AG09319 (cell line): ENCODE measurements at places on chromosomes 7 and 10.
A peak's percentile ranks its signal among the peaks of the same experiment; 100 is the strongest.

DNA sequence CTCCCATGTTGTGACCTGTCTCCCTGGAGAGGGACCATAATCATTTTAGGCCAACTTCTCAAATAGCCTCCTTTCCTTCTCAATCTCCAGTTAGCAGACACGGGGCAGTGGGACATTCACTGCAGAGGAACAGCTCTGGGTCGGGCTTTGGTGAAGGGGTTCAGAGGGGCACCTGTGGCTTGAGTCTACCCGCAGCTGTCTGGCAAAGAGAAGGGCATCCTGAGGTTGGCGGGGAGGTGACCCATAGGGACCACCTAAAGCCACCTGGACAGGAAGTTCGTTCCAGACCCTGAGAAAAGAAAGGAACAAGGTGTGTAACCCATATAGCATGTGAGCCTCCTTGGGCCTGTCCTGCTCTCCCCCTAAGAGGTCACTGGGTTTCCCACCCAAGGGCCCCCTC lies 155.0 kb downstream of the OAT start:
- no peak for DNase-seq

DNA sequence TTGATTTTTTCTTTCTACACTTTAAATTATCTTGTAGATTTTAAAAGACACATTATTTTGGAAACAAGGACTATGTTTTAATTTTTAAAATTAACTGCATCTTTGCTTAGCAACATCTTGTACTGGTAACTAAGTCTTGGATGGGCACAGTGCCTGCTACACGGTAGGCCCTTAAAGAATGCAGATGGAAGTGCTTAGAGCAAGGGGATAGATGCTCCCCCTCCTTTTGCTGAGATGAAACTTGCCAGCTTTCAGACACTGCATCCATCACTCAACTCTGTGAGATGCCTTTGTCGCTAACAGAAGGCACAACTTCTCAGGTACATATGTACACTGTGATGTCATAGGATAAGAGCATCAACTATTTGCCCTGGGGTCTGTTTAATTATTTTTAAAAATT lies 103.9 kb downstream of the LRRC18 start:
- DNase-seq, result no peak

DNA sequence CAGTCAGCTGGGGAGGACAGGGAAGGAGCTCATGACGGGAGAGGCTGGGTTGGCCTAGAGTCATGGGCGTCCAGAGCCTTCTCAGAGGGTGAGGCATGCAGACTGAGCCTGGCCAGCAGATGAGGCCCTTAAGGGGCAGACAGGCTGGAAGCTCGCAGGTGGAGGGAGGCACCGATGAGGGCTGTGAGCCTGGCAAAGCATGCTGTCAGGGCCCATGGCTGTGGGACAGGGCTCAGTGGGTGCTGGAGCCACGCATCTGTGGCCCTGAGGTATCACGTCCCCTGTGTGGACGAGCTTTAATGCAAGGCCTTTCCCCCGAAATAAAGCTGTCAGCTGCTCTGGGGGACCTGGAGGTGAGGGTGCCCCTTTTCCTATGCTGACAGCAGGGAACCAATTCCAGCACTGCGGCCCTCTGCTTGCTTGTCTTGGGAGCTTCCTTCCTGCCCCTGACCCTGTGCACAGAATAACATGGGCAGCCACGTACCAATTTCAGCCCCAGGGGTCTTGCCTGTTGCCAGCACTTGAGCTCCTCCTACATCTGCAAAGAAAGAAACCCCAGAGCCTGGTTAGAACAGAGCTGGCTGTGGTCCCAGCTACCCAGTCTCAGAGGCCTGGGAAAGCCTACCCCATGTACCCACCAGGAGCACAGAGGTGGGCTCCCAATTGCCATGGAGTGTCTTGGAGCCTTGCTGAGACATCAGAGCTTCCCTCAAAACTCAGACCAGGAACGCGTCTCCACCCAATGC lies 20.6 kb downstream of the TMEM273 start:
- no peak for DNase-seq

- DNase-seq, result no peak
Observed at GRCh38 chr10:114487815-114488536, 83.7 kb upstream of the AFAP1L2 start.

- no peak for DNase-seq
Observed at GRCh38 chr10:76230921-76231285, 799.5 kb downstream of the LRMDA start.

DNA sequence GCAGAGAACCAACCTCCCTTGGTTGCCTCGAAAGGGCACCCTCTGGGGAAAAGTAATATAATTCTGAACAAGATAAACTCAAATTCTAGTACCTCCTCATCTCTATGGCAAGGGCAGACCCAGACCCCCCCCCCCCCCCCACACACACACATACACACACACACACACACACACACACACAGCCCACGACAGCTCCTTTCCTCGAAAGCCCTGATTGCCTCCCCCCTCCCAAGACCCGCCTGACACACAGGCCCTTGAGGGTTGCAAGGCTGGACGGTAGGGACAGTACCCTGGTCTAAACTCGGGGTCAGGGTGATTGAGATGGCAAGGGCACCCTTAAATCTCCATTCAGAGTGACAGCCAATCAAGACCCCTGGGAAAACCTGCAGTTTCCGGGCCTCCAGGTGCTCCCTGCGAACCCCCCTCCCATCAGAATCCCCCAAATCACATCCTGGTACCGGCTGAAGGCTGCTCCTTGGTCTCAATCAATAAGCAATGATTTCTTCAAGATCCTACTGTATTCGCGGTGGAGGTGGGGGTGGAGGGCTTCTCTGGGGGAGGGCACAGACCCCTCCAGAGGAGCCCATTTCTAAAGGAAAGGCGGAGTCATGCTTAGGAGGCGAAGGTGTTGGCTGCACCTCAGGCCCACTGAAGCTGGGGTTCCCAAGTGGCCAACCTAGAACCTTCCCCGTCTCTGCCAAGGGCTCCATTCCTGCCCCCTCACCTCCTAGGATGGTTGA lies 100.7 kb downstream of the HIP1 start:
- DNase-seq, result no peak

DNA sequence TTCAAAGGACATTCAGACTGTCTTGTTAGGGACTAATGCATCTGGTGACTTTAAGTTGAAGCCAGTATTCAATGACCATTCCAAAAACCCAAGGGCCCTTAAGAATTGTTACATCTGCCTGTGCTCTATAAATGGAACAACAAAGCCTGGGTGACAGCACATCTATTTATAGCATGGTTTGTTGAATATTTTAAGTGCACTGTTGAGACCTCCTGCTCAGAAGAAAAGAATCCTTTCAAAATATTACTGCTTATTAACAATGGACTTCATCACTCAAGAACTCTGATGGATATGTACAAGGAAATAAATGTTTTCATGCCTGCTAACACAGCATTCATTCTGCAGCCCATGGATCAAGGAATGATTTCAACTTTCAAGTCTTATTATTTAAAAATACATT lies 33.1 kb upstream of the CYP26C1 start:
- DNase-seq, result no peak

DNA sequence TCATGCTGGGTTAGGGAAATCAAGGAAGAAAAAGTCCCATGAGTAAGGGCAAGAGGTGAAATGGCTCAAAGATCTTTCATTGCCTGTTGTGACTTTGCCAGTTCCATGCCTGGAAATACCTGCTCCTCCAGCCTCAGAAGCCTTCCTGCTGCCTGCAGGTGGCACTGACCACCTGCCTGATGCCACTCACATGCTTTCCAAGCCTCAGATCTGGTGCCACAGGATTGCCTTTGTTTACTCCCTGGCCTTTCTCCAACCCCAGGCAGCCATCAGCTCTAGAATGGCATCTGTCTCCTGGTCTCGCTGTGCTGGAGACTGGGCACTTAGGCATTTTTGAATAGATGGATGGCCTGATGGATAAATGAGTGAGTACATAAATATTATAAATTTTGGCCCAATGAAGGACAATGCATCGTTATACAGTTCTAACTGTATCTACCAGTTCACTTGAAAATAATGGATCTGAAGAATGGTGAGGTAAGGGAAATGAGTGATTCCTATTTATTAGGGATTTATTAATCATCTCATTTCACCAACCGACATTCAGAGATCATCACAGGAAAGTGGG lies 657.2 kb downstream of the INHBA start:
- no peak for DNase-seq

- DNase-seq, result peak; percentile 32
Observed at GRCh38 chr10:42866115-42866995, 83.8 kb downstream of the BMS1 start.

DNA sequence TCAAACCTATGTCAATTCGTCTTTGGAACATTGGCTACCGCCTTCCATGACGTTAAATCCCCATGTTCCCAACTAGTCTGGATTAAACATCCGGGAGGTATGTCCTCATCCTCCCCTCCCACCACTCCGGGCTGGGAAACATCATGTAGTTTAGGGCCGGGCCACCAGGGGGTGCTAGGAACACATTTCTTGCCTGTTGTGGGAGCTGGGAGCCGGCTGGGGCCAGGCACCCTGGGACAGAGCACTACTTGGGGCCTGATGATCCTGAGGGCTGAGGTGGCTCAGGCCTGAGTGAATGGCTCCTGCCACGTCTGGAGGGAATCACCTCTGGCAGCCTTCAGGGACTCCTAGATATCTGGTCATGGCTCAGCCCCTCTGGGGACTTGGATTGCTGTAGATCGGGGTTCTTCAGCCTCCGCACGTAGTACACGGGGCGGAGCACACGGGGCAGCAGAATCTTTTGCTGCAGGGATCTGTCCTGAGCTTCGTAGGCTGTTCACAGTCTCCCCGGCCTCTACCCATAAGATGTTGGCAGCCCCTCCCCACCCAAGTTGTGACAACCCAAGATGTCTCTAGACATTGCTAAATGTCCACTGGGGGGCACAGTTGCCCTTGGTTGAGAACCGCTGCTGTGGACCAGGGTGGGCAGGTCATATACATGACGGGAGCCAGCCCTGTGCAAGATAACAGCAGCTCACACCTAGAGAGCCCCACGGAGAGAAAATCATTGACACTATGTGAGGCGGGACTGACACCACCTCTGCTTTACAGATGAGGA lies 141.2 kb upstream of the ZNF716 start:
- DNase-seq, result no peak

DNA sequence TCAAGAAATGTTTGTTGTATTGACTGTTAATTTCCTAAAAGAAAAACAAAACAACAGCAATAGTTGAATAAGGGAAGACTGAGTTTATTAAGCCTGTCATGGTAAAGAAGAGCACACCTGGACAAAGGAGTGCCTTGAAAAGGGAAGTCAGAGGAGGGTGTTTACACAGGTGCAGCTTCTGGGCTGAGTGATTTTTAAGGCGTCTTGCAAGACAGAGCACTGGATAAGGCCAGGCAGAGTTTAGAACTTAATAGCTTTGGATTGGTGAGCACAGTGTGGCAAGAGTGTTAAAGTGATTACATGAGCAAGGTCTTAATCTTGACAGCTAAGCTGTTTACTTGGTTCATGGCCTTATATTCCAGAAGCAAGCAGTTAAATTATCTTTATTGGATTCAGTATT lies 423.2 kb downstream of the CNTNAP2 start:
- no peak for DNase-seq

GRCh38 chr10:96325719-96326373 lies 21.6 kb downstream of the DNTT start:
- DNase-seq, result no peak

- DNase-seq, result peak; percentile 60
Observed at GRCh38 chr10:60236869-60237524, 152.7 kb downstream of the ANK3 start.

DNA sequence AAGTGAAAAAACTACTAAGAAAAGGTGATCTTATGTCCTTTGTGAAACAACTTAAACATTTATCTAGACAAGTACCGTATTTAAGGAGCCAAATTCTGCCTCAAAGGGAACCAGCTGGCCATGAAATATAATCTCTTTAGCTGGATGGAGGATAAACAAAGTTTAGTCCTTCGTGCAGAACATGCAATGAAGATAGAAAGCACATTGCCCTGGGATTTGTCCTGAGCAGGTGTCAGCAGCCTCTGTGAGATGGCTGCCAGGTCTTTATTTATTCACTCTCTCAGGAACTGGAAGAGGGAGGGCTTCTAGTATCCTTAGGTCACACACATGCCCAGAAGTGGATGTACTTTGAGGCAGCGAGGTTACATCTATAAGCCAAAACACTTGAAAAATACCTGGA lies 57.4 kb upstream of the CASD1 start:
- DNase-seq, result no peak

DNA sequence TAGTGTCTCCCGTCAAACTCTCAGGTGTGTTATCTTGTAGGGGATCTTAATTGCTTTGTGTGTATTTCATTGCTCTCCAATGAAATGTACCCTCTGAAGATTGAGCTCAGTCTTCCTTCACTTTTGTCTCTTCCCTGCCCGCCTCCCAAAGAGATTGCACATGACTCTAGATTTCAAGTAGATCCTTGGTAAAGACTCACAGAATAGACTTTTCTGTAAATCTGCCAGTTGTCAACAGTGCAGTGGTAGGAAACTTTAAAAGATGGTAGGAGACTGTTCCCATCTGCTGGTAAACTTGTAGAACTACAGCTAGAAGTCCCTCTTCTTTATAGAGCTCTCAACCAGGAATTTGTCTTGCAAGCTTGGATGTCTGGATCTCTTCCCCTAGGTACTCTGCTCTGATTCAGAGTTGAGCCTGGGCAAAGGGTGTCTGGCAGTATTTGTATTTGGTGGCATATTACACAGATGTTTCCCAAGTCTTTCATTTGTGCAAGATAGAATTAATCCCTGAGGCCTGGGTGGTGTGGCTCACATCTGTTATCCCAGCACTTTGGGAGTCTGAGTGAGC lies 9.6 kb downstream of the CCL26 start:
- peak; percentile 39 for DNase-seq

DNA sequence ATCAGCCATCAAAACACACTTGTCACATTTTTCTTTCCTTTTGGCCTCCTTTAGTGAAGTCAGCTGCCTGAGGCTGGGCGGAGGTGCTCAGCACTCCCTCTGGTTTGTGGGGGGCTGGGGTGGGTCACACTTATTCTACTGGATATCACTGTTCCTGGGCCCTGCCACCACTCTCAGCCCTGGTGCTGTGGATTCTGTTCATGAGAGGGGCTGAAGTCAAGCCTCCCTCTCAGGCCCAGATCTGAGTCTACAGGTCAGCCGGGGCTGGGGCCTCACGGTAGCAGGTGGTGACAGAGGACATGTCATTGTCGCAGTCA lies 180.8 kb upstream of the TNS3 start:
- no peak for DNase-seq

DNA sequence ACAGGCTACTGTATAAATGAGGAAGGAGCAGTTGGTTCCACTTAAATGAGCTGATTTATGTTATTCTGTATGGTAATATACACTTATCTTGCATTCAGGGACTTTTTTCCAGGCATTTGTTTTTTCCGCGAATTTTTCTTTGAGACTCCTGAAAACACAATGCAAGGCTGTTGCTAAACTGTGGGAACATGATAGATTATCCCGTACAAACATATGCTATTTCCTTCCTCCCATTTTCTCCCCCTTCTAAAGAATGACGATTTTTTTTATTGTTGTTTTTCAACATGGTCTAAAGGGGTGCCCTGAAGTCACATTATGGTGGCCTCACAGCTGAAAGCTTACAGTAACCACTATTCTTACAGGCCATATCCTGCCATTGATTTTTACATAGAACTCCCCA lies 523.9 kb upstream of the NRP1 start:
- DNase-seq, result no peak

- DNase-seq, result peak; percentile 27
Observed at GRCh38 chr10:107653832-107654287, 489.4 kb upstream of the SORCS1 start.
